ENCODE measurements at places on chromosomes 5 and 9.

DNA sequence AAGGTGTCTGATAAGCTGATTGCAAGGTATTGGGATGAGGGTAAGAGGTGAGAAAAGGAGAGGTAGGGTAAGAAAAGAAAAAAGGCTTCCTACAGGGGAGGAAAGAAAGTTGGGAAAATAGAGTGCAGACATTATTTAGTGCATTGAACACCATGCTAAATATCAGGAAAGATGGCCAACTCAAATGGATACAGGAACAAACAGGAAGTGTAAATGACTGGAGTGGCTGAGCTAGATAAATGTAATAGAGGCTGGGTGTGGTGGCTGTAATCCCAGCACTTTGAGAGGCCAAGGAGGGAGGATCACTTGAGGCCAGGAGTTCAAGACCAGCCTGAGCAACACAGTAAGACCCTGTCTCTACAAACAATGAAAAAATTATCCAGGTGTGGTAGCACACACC is 32.2 kb downstream of the OTP start:
- no peak for DNase-seq

- DNase-seq = no peak
Measured at GRCh38 chr5:157205708-157206107, 25.1 kb downstream of the ITK start.

DNA sequence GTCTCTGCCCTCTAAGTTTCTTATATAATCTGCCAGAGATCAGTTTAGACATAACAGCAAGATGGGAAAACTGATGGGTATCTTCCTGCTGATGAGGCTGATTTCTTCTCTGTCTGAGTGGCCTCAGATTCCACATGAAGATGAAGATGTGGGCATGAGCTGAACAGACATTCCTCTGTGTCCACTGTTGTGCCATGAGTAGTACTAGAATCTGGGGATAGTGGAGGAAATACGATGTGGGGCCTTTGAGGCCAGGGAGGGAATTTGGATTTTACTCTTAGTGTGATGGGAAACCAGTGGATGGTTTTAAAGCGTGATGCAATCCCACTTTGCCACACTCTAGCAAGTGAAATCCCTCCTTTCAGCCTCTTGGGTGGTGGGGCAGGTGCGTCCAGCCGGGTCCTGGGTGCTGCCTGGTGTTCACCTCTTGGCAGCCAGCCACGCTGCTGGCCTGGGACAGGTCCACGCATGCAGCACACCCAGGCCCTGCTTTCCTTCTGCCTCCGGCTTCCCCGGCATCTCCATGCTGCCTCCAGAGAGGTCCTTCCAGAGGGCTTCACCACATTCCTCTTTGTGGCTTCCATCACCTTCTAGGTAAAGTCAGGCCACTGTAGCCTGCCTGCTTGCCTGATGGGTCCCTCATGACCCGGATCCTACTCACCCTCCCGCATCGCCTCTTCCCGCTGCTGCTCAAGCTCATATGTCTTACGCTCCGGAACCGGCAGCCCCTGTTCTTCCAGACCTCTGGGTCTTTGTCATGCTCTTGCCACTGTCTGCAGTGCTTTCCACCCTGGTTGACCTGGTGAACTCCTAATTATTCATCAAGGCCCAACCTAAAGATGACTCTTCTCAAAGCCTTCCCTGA is 28.1 kb upstream of the SH3PXD2B start:
- DNase-seq = no peak

- no peak for DNase-seq
Measured at GRCh38 chr9:138066049-138066448, 188.5 kb downstream of the CACNA1B start.

DNA sequence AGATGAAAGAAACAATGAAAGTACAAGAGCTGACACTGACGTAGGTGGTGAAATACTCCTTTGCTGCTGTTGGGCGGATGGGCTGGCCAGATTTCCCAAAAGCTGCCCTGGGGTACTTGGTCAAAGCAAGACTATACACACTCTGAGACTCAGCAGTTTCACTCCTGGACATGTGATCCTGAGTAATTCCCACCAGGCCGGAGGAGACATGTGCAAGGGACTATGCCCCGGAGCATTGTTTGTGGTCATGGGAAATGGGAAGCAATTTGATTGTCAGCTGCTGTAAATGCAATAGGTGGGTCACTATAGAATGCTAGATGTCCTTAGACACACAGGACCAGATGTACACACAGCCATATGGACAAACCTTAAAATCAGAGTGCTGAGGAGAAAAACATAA is 116.1 kb downstream of the DCP2 start:
- peak; percentile 27 for DNase-seq

DNA sequence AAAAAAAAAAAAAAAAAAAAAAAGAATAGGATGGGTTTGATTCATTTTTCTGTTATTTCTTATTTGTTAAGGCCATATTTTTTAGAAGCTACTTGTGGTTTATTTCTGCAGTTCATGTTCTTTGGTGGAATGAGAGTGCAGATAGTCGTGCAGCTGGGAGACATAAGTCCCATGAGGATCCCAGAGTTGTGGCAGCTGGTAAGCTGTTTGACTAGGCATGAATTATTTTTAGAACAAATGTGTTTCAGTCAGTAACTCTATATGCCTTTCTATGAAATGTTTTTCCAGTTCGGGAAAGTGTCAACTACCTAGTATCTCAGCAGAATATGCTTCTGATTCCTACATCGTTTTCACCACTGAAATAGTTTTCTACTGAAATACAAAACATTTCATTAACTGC is 5.0 kb upstream of the NIPSNAP3B start:
- DNase-seq = no peak

GRCh38 chr5:37668524-37669047 is 171.3 kb downstream of the GDNF start:
- DNase-seq = peak; percentile 94

DNA sequence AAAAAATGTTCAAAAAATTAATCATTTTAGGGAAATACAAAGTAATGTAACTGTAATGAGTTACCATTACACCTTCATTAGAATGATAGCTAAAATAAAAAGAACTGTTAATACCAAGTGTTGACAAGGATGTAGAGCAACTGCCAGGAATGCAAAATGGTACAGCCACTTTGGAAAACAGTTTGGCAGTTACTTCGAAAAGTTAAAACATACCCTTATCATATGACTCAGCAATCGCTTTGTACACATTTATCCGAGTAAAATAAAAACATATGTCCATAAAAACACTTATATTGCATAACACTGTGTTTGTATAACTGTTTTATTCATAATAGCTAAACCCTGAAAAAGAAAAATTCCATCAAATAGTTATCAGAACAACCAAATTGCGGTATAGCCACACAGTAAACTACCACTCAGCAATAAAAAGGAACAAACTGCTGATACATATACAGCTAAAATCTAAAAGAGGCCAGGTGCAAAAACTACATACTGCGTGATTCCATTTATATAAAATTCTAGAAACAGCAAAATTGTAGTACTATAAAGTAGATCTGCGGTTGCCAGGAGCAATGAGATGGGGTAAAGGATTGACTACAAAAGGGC is 61.7 kb downstream of the RFX3 start:
- DNase-seq = peak; percentile 66

DNA sequence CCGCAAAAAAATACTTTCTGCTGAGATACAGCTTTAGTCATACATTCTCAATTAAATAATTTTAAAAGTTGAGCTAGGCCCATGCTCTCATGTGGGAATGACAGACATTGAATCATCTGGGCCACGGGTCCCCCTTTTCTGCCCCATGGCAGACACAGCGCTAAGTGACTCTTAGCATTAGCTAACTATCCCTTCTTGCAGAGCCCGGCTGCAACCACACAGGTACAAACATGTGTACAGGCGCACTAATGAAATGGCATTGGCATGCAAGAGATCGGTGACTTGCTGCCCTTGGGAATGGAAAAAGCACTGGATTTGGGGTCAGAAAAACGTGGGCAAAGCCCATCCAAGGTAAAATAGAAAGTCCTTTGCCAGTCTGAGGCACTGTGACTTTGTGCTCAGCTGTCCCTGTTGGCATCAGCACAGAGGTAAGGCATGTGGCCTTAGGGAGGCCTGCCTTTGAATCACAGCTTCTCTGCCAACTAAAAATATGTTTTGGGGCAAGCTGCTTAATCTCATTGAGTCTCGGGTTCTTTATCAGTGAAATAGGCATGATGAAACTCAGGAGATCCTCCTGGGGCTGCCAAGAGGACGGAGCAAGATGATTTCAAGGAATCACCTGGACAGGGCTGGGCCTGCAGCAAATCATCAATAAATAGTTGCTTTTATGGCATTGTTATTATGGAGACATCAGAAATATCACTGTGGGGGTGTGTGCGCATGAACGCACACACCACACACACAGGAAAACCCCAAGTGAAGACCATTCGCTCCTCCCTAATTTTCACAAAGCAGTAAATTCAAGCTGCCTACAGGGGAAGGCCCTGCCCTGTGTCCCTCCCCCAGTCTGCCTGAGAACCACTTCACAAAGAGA is 54.2 kb downstream of the WHRN start:
- no peak for DNase-seq

- no peak for DNase-seq
Measured at GRCh38 chr9:128383791-128384190, 12.6 kb downstream of the URM1 start.

GRCh38 chr5:68928617-68929302 is 165.1 kb upstream of the SLC30A5 start:
- DNase-seq = no peak

- peak; percentile 60 for DNase-seq
Measured at GRCh38 chr5:75048457-75048953, 3.9 kb downstream of the GCNT4 start.

GRCh38 chr9:131562032-131562959 is 17.0 kb downstream of the PRRT1B start:
- no peak for DNase-seq

DNA sequence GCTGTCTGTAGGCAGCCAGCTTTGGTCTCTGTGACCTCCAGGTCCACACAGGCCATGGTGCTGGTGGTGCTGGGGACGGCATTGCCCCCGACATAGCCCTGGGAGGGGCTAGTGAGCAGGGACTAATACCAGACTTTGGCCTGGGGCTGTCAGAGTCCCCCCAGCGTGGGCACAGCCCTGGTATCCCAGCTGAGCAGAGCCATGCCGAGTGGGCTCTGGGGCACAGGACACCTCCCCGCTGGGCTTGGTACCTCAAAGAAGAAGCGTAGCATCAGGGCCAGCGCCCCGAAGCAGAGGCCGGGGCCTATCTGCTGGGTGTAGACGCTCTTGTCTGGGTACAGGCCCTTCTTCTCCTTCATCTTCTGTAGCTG is 9.5 kb downstream of the MYMK start:
- no peak for DNase-seq

- DNase-seq = peak; percentile 47
Measured at GRCh38 chr5:103785569-103785968, 223.0 kb upstream of the NUDT12 start.

DNA sequence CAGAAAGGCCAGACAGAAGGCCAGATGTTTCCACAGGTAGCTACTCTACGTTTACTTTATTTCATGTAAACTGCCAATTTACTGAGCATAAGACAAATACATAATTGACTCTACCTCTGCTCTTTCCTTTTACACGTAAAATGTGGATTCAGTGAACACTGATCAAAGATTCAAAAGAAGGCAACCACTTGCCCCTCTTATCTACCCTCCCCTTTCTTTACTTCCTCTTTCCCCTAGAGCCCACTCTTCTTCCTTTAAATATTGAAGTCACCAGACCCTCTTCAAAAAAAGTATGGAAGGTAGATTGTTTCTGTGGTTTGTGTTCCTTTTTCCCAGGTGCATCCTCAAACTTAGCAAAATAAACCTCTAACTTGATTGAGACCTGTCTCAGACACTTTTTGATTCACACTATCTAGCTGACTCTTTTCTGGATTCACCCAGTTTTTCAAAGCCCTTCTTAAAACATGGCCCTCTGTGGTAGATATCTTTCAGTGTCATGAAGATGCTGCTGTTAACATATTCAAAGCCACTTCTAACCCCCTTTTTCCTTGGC is 6.7 kb downstream of the FAM114A2 start:
- no peak for DNase-seq
